ENCODE measurements at places on chromosomes 3 and 15.

DNA sequence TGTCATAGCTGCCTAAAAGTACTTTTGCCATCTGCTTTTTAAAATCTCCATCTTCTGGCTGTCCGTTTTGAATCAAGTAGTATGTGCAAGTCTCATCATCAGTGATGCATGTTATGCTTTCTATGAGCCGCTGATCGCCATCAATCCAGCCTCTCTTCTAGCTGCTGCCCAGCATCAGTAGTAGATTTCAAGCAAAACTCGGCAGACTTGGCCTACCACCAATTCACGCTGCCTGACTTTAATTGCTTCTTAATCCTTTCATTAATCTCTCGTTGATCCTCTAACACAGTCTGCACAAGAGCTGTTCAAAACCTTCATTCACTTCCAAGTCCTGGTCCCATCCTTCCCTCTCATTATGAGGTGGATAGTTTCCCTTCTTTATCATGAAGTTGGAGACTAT, 104.9 kb downstream of the NSUN3 start:
- no peak for DNase-seq

DNA sequence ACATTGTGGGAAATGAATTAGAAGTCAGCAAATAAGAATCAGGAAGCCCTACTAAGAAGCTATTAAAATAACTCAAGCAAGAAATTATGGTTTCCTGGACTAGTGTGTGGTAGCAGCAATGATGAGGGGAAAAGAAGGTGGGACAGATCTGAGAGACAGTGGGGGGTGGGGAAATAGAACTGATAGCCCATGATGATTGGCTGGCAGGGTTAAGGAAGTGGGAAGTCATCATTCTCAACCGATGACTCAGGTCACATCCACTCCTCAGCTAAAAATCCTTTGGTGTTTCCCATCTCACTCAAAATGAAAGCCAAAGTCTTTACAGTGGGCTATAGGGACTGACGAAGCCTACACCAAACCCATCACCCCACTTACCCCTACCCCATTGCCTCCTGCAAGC, 153.9 kb upstream of the ARHGEF26 start:
- no peak for DNase-seq

DNA sequence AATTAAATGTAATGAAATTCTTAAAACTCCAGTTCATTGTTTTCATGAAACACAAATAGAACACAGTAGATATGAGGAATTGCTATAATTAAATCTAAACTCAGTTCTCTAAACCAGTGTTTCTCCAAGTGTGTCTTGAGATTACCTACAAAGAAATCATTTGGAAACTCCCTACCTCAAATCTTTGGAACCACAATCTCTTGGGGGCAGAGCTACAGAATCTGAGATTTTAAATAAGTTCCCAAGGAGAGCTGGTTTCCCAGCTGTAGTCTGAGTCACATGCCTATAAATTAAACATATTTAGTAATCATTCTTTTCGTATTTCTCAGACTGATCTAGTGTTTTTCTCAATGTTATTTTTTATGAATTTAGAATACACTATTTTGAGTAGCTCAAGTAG, 17.0 kb upstream of the ACTC1 start:
- peak; percentile 55 for DNase-seq

DNA sequence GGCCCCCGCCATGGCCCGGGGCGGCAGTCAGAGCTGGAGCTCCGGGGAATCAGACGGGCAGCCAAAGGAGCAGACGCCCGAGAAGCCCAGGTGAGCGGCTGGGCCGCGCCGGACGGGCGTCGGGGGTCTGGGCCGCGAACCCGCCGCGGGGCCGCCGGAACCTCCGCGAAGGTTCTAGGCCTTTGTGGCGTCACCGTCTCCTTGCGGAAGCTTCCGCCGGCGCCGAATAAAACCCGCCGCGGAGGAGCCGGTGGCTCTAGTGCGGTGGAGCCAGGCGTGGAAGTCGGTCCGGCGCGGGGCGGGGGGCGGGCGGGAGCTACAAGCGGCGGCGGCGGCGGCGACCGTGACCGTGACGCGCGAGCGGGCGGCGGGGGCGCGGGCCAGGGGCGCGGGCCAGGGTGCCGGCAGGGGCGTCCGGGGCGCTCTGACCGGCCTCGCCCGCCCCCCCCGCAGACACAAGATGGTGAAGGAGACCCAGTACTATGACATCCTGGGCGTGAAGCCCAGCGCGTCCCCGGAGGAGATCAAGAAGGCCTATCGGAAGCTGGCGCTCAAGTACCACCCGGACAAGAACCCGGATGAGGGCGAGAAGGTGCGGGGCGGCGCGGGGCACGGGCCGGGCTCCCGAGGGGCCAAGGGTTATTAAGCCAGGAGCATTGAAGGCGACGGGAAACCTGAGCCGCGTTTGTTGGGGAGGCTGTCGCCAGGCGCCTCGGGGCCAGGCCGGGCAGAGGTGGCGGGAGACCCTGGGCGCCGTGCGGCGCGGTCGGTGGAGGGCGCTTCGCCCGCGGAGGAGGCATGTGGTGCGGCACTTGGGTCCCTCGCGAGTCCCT, at the start of gene DNAJA4:
Gene DNAJA4, plus strand, starts transcription at position 259 of the 833 bp plus-strand sequence. Its CDS starts 202 bp downstream, at position 461.
- no peak for DNase-seq

DNA sequence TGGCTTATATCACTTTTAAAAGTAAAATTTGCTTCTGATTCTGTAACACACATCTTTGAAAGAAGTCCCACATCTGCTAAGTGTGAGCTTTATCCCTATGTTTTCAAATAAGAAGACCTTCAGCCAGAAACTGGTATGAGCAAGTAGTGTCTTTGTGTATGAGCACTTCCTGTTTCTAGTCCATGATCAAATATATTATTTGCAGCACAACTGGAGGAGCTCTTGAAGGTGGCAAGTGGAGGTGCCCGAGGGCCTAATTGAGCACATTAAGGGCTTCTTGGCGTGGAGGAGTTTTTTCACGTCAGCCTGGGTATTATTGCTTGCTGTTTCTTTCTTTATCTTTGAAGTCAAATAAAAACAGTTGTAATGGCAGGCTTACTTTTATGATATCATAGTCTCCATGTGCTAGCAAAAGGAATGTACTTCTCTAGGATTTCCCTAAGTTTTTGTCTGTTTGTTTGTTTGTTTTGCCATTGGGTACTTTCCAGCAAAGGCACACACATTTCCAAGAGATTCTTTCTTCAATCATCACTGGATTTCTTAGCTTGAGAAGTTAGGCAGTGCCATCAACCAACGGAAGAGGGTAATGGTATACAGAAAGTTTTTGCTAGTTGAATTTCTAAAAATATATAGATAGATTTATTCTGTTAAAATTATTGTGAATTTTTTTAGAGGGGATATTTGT, 68.1 kb downstream of the MEIS2 start:
- DNase-seq = no peak

GRCh38 chr3:31790193-31791089, 190.6 kb downstream of the OSBPL10 start:
- DNase-seq = no peak

GRCh38 chr3:41080141-41080540, 119.2 kb upstream of the CTNNB1 start:
- no peak for DNase-seq

- peak; percentile 40 for DNase-seq
Measured at GRCh38 chr15:82936966-82937711, 15.4 kb downstream of the HOMER2 start.

DNA sequence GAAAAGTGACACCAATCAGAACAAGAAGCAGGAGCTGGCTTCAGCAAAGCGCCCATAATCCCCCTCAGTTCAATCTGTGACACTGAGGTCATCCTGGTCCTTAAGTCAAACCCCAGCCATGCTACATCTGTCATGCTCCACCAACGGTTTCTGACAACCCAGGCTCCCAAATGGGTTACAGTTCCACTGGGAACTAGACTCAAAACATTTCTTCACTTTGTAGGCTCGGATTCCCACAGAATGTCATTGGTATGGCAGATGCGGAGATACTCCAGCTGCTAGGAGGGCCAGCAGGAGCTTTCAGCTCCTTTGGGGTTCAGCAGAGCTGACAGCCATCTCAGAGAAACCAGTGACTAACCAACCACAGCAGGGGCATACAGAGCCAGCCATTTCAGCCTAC, 48.9 kb downstream of the SUMF1 start:
- no peak for DNase-seq

DNA sequence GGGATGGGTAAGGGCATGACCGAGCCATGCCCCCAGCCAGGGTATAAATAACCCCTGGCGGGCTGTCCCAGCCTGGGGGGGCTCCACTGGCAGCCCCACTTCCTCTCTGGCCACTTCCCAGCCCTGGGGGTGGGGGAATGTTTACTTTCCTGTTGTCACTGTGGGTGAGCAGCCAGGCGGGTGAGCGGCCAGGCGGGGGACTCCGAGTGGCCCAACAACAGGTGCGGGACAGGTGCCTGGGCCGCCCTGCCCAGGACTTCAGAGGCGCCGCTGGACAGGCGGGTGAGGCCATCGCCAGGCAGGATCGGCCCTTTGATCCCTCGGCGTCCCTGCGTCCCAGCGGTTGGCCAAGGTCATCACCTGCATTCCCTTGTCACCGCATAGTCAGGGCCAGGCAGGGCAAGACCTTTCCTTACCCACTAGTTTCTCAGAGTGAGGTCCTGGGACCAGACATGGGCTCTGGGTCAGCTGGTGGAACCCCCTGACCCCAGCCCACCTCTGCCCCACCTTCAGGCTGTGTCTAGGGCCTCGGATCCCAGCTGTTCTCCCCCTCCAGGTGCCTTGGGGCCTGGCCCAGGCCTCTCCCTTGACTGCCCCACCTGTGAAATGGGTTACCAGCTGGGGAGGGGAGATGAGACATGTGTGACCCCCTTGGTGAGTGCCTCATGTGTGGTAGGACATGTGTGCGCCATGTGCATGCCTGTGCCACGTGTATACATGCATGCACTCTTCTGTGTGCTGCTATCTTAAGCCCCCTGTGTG, 16.6 kb downstream of the SEMA3F start:
- DNase-seq = no peak

DNA sequence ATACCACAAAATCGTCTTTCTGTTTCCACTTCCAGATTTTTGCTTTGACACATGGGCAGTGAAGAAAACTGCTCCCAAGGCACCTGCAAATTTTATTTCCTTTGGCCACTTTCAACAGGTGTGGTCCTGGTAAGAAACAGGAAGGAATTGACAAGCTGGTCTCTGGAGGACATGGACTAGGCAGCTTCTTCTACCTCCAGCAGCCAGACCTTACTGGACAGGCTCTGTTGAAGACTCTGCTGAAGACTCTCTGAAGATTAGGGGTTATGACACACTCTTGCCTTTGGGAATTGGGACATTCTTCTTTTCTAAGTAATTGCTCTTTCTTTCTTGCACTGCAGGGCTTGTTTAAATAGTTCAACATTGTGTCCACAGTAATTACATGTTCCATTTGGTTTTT, 147.7 kb upstream of the DCBLD2 start:
- DNase-seq = no peak

GRCh38 chr3:143825513-143825912, 22.8 kb downstream of the SLC9A9 start:
- DNase-seq = no peak

- DNase-seq = no peak
Measured at GRCh38 chr3:184368116-184368515, 6.6 kb downstream of the POLR2H start.

DNA sequence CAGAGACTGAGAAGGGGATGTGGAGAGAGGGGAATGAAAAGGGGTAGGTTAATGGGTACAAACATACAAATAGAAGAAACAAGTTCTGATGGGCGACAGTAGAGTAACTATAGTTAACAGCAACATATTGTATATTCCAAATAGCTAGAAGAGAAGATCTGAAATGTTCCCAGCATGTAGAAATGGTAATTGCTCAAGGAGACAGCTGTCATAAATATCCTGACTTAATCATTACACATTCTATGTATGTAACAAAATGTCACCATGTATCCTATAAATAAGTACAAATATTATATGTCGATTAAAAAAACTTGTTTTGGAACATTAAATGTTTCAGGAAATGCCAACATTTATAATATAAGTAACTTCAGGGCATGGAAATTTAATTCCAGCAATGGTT, 23.3 kb downstream of the FMN1 start:
- no peak for DNase-seq

GRCh38 chr15:77094397-77095030, 23.6 kb upstream of the TSPAN3 start:
- DNase-seq = no peak

DNA sequence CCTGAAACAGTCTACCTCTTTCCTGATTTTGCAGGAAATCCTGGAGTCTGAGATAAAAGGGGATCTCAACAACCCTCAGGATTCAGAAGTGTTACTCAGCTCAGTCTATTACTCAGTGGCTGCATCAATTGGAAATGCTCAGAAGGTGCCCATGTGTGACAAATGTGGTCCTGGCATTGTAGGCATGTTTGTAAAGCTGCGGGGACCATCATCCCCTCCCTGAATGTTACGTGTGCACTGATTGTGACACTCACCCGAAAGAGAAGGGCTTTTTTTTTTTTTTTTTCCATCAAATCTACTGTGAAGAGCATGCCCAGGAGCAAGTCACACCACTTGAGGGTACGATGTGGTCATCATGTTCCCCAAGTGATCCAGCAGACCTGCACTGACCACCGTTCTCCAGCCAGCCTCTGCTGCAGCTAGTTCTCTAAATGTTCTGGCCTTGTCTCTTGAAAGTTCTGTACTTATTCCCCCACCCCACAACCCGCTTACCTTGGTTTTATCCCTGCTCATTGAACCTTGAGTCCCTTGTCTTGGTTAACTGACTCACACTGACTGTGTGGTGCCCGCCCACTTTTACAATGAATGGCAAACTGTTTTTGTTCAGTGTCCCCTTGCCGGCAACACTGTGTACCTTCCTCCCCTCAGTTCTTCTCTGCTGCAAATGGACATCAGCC, 19.8 kb downstream of the ST3GAL6 start:
- DNase-seq = no peak

- no peak for DNase-seq
Measured at GRCh38 chr3:70400194-70400593, 87.8 kb upstream of the MDFIC2 start.

Data from GM04503 (cell line).